ENCODE measurements at places on chromosomes 12 and 14.

DNA sequence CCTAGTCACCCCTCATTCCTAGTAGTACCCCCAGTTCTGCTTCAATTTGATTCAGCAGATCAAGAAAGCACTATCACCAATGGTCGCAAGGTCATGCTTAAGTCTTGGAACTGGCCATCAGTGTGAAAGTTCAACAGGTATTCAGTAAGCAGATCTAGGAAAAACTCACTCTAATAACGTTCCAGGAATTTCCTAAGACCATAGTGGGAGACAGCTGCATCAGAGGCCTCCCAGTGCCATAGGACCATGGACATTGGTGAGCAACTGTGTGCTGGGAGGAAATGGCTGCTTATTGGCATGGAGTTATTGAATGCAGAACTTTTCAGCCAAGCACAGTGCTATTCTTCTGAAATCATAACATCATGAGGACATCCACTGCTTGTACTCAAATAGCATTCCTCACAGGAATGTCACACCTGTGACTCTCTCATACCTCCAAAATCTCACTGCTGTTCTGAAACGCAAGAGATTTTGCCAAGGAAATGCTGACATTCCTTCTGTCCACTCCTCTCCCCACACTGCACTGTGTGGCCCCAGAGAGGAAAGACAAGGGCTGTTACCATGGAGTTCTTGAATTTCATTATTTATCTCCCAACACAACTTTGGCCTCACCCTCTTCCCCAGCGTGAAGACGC, 30.9 kb upstream of the MDM2 start:
- no peak for DNase-seq

- DNase-seq, result no peak
Observed at GRCh38 chr14:29161593-29161992, 395.0 kb downstream of the FOXG1 start.

DNA sequence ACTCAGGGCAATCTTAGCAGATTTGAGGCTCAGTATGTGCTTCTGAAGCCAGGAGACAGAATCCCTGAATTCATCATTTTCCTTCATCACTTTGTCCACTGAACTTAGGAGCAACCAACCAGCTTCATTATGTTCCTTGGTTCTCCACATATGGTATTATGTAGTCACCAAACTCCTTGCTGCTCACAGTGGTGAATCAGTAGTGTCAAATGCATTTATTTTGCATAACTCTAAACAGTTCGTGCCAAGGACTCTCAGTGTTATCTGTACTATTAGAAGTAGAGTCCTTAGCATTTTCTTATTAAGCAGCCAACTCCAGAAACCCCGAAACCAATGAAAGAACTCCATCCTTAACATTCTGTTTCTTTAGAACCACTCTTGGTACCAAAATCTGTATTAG, 466.9 kb upstream of the RGS6 start:
- no peak for DNase-seq

- no peak for DNase-seq
Observed at GRCh38 chr12:113186666-113187325, 1.3 kb downstream of the RITA1 start.

Measured in activated T-helper 1 cell treated with Interleukin-2 at 50 U/mL for 16 hours (primary cell).